ENCODE measurements at places on chromosomes 7 and 10. TPM values are rescaled to one million over a fixed set of nuclear protein-coding genes. Genes with fewer than 3 reads are reported as not detected.

PILRA gene
- not detected for total RNA-seq

ADIRF gene
- 13.2 TPM for total RNA-seq

TRIM73 gene
- 0.59 TPM for total RNA-seq

IFIT1B gene
- total RNA-seq, result not detected

STAMBPL1 gene
- 29.6 TPM for total RNA-seq

DDC gene
- not detected for total RNA-seq

ARMC3 gene
- not detected for total RNA-seq

GRB10 gene
- total RNA-seq, result 24.3 TPM

FOXI2 gene
- total RNA-seq, result not detected

EGR2 gene
- 3.7 TPM for total RNA-seq

GCK gene
- 0.69 TPM for total RNA-seq

C7orf57 gene
- total RNA-seq, result not detected

SHOC2 gene
- 28.3 TPM for total RNA-seq

WIPF3 gene
- not detected for total RNA-seq

IKZF1 gene
- total RNA-seq, result not detected

FGF8 gene
- not detected for total RNA-seq

FRAT2 gene
- 5.9 TPM for total RNA-seq

AGBL3 gene
- 7.0 TPM for total RNA-seq

TAS2R41 gene
- total RNA-seq, result not detected

CHST12 gene
- total RNA-seq, result 21.4 TPM

PNLIP gene
- not detected for total RNA-seq

MSMB gene
- total RNA-seq, result not detected

AGK gene
- 15.2 TPM for total RNA-seq

GJD4 gene
- total RNA-seq, result not detected

GATA3 gene
- total RNA-seq, result 0.34 TPM

ZNF727 gene
- total RNA-seq, result 0.20 TPM

ANKRD22 gene
- total RNA-seq, result 0.44 TPM

CHAT gene
- total RNA-seq, result not detected

HOXA10 gene
- not detected for total RNA-seq

COBL gene
- total RNA-seq, result 0.06 TPM

CAMK1D gene
- 1.3 TPM for total RNA-seq

PRRT4 gene
- total RNA-seq, result 0.56 TPM

MINDY4 gene
- 9.5 TPM for total RNA-seq

SSC4D gene
- total RNA-seq, result 0.37 TPM

HPSE2 gene
- not detected for total RNA-seq

ADCY1 gene
- total RNA-seq, result 0.69 TPM

CSGALNACT2 gene
- 17.2 TPM for total RNA-seq

DENND11 gene
- total RNA-seq, result 4.0 TPM

JCAD gene
- 12.9 TPM for total RNA-seq

GPR158 gene
- total RNA-seq, result 0.15 TPM

SPDYE11 gene
- total RNA-seq, result not detected

GBX1 gene
- not detected for total RNA-seq

GNAT3 gene
- total RNA-seq, result not detected

ZSWIM8 gene
- 57.7 TPM for total RNA-seq

IL6 gene
- total RNA-seq, result 5.2 TPM

ADAM22 gene
- total RNA-seq, result 0.19 TPM

GLCCI1 gene
- 3.6 TPM for total RNA-seq

CEP55 gene
- total RNA-seq, result 2.2 TPM

PRR15 gene
- total RNA-seq, result 4.2 TPM

GPRIN2 gene
- not detected for total RNA-seq

SEPTIN7 gene
- total RNA-seq, result 232 TPM

Data from cardiac ventricle fibroblast (primary cell).